ENCODE measurements at places on chromosomes 2 and 18. TPM values are rescaled to one million over a fixed set of nuclear protein-coding genes. Genes with fewer than 3 reads are reported as not detected.

DNA sequence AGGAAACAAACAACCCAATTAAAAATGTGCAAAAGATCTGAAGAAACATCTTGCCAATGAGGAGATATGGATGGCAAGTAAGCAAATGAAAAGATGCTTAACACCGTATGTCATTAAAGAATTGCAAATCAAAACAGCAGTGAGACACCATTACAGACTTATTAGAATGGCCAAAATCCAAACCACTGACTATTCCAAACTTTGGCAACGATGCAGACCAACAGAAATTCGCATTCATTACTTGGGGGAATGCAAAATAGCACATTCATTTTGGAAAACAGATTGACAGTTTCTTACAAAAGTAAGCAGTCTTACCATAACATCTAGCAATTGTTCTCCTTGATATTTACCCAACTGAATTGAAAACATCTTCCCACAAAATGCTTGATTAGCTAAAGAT lies 1118.7 kb downstream of the SUCLG1 start:
- DNase-seq, result no peak

GRCh38 chr2:34731292-34731691 lies 1132.2 kb upstream of the FAM98A start:
- DNase-seq, result no peak

DNA sequence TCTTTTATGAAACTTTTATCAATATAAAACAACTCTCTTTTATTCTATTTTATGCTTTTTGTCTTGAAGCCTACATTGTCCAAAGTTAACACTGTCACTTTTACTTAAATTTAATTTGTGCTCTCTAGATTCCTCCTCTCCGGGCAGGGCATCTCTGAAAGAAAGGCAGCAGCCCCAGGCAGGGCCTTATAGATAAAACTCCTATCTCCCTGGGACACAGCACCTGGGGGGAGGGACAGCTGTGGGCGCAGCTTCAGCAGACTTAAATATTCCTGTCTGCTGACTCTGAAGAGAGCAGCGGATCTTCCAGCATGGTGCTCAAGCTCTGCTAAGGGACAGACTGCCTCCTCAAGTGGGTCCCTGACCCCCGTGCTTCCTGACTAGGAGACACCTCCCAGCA lies 447.7 kb upstream of the FANCL start:
- no peak for DNase-seq

DNA sequence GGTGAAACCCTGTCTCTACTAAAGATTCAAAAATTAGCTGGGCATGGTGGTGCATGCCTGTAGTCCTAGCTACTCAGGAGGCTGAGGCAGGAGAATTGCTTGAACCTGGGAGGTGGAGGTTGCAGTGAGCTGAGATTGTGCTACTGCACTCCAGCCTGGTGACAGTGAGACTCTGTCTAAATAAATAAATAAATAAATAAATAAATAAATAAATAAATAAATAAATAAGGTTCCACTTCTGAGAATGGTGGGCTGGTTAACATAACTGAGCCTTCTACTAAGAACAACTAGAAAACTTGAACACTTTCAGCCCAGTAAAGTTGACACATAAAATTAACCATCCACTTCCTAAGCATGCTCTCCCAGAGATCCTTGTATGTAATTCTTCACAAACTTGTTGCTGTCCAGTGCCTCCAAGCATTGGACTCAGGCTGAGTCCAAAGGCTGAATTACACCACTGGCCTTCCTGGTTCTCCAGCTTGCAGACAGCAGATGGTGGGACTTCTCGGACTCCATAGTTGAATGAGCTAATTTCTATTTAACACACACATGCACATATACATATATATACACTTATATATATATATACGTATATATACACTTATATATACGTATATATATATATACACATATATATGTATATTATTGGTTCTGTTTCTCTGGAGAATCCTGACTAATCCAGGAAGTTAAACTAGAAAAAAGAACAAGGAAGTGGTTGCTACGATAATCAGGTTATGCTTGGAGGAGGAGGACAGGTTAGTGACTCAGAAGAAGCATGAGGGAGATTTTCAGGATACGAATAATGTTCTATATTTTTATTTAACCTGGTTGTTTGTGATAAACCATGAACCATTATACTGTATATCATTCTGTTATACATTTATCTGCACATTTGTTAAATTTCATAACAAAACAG lies 348.8 kb downstream of the METTL4 start:
- DNase-seq, result no peak

GRCh38 chr2:18883616-18884456 lies 294.5 kb upstream of the NT5C1B start:
- DNase-seq, result no peak

Gene IRS1
- 13.8 TPM for polyA plus RNA-seq

DNA sequence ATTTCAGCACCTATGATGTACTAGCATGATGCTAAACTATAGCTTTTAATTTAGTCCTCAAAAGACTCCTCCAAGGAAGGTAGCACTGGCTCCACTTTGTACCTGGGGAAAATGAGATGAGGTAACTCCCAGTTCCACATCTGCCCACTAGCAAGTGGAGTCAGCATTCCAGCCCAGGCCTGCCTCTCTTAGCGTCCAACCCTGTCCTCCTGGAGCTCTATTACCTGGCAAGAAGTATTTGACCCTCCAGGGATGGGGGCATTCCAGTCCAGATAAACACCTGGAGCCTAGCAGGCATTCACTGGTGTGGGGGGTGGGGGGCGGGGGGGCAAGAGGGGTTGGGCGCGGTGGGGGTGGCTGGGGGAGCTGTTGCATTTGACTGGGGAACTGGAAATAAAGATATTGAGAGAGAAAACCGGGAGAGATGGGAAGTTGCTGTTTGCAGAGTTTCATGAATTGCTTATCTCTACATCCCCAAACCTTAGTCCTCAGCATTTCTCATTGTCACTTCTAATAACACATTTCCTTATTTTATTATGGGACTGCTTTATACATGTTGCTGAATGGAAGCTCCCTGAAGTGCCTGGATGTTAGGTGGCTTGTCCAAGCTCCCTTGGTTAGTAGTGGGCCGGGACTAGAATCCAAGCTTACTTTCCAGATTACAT lies 22.0 kb upstream of the FZD5 start:
- DNase-seq, result no peak

Gene CCDC148
- polyA plus RNA-seq, result 7.3 TPM

GRCh38 chr2:191169456-191170300 lies 18.9 kb upstream of the STAT4 start:
- no peak for DNase-seq

DNA sequence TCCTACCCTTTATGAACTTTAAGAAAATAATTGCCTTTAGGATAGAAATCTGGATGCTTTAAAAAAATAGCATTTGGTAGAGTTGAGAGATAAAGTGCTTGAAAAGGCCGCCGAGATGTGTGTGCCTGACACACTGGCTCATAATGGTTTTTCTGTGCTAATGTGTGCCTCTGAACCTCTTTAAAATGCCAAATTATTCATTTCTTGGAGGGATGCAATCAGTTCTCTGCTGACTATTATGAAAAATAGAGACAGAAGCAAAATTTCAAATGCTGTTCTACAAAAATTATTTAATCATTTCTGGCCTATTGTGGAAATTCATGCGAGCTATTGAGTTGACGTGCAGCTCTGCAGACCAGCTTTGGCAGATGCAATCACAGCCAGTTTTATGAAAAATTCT lies 18.0 kb upstream of the MBP start:
- DNase-seq, result no peak

Gene STON1
- polyA plus RNA-seq, result 34.1 TPM

DNA sequence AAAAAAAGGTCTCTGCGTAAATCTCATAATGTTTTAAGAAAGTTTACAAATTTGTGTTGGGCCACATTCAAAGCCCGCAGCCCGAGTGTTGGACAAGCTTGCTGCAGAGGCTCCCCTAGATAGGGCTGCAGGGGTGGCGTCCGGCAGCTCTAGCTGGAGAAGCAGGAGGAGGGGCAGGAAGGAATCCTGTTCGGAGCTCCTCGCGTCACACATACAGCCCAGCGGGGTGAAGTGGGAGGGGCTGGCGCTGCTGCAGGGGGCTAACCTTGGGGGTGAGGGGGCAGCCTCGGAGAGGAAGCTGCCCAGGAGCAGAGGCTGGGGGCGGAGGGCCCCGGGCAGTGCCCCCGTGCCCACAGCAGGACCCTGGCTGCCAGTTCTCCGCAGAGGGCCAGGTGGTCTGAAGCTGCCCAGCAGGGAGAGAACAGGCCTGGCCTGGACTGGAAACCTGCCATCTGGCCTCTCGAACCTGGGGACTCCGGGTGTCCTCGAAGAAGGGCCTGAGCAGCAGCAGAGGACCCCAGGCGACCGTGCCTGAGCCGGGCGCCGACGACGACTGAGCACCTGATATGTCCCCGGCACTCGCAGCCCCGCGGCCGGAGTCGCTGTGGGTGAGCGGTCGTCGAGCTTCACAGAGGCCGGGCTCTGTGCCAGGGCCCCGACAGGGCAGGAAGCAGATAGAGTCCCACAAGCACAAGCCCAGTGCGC lies 2.6 kb upstream of the GPR35 start:
- DNase-seq, result peak; percentile 48

DNA sequence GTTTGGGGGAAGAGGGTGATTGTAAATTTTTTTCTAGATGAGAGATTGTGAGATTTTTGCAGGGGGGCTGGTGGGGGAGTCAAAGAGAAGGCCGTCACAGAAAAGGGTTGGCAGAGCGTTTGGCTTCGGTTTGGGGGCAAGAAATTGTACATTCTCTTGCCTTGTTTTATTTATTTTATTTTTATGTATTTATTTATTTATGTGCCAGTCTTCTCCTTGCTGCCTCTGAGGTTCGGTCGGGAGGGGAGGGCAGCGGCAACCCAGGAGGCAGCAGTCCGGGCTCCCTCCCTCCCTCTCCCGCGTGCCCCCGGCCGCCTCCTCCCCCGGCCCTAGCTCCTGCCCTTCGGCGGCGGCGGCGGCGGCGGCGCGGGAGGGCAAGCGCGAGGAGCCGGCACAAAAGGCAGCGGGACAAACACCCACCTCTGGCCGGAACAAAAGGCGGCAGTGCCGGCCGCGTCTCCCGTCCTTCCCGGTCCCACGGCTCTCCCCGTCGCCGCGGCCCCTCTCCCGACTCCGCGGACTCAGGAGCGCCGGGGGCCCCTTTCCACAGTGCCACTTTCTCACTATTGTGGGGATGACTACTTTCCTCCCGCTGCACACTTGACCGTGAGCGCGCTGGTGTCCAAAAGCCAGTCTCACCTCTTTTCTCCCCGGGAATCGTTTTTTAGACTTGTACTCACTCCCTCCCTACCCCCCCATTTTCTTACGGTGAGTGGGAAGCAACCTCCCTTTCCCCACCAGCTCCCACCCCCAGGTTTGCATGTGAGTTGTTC lies 1.2 kb downstream of the BCL11A start:
- no peak for DNase-seq

Gene SERPINB12
- polyA plus RNA-seq, result not detected

Gene KCNG2
- 0.71 TPM for polyA plus RNA-seq

GRCh38 chr2:24493713-24494112 lies 2.7 kb downstream of the NCOA1 start:
- DNase-seq, result no peak

- no peak for DNase-seq
Observed at GRCh38 chr2:129975016-129975774, 4.3 kb upstream of the RAB6C start.

DNA sequence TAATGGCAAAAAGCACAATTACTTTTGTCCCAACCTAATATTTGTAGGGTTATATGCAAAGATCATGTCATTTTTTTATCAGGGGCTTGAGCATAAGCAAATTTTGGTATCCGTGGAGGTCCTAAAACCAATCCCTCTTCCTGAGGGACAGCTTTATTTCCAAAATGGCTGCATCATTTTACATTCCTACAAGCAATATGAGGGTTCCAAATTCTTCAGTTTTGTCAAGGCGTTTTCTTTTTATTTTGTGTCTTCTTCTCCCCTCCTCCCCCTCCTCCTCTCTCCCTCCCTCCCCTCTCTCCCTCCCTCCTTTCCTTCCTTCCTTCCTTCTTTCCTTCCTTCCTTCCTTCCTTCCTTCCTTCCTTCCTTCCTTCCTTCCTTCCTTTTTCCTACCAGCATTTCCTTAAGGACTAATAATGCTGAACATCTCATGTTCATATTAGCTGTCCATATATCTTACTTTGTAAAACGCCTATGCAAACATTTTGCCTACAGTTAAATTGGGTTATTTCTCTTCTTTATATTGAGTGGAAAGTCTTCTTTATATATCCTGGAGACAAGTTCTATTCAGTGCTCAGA lies 881.8 kb downstream of the DCDC2C start:
- no peak for DNase-seq

Gene LRATD1
- polyA plus RNA-seq, result 28.0 TPM

- peak; percentile 19 for DNase-seq
Observed at GRCh38 chr2:227848586-227848985, 22.8 kb upstream of the DAW1 start.

DNA sequence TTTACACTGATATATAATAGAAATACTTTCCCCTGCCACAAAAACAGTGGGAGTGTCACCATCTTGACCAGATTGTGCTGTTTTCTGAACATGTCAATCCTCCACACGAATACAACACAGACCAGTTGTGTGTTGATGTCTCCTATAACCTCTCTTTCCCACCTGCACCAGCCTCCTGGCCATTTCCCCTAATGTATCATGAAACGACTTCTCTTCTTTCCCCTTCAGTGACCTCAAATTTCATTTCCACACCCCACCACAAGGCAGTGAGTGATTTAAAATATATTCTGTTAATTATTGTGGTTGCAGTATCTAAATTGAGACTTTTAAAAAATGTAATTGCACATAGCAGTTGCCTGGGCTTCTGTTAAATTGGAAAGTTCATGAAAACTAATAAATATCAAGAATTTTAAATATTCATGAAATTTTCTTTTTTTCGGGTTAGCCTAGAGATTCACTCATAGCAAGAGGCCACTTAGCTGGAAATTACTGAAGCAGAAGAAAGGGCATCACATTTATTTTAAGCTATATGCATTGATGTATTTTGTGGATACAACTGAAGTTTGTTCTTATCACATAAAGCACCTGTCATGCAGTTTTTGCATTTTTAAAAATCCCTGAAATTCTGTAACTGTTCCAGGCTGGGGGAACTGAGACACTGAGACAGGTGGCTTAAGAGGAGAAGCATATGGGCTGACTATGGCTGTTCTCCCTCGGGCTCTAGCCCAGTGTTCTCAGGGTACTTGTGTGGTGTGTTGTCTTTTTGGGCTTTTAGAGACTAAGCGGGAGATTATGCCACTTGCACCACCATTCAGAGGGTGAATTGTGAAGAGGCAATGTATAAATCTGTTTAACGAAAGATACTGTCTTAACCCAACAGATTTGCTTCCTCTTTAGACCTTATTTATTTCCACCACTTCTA lies 15.9 kb downstream of the FAM171B start:
- no peak for DNase-seq

DNA sequence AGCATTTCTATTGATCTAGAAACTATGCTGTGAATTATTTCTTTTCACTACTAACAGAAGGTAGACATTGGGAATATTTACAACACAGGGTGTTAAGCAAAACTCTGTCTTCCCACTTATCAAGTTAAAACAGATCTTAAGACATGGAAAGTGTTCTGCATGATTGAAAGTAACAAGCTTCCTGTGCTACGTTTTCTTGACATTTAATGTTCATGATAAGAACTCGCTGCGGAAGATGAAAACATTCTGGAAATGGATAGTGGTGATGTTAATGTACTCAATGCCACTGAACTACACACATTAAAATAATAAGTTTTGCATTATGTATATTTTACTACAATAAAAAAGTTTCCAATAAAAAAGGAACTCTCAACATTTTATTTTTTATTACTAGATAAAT lies 74.4 kb upstream of the SCN7A start:
- no peak for DNase-seq

- no peak for DNase-seq
Observed at GRCh38 chr2:85064927-85065577, 68.1 kb upstream of the TCF7L1 start.

Gene ZC3H6
- polyA plus RNA-seq, result 6.9 TPM

Gene RAX
- not detected for polyA plus RNA-seq

Gene KIF3C
- polyA plus RNA-seq, result 19.1 TPM
